ENCODE measurements at places on chromosomes 6 and 20.
A peak's percentile ranks its signal among the peaks of the same experiment; 100 is the strongest.

DNA sequence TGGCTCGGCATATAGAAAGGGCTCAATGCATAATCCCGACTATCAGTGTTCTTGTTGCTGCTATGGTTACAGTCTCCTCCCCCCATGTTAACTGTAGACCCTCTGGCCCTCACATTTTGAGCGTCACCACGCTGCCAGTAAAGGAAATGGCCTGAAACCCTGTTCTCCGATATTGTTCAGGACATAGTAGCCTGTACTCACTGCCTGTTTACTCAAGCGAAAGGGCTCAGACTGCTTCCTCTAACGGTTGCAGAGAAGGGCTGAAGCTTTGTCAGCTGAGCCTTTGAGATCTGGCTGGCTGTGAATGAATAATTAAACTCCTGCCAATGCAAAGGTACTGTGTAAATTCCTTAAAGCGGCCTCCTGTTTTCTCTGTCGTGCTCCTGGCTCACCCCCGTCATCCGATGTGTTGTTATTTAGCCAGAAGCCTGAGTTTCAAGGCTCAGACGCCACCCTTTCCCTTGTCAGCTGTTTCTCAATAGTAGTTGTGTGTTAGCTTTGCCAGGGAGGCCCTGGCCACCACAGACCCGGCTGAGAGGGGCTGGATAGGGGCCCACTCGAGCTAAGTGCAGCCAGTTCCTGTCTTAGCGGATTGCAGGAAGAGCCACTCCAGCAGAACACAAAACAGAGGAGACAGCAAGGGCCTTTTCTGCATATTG, 31.2 kb upstream of the RALGAPA2 start:
- no peak for DNase-seq

GRCh38 chr20:59752704-59753460, 148.5 kb downstream of the PHACTR3 start:
- DNase-seq = no peak

GRCh38 chr6:75327807-75328206, 43.2 kb upstream of the TMEM30A start:
- no peak for DNase-seq

DNA sequence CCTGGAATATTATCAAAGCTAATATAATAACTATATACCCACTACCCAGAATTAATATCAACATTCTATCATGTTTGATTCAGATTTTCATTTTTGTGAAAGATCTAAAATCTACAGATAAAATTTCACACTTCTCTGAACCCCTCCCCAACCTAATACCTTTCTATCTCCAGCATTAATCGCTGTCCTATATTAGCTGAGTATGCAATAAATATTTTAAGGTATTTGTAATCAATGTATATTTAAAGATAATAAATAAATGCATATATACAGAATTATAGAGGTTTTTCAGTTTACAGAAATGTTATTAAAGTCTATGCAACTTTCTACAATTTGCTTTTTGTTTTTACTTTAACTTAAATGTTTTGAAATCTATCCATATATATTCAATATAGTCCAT, 156.7 kb upstream of the NRSN1 start:
- no peak for DNase-seq

DNA sequence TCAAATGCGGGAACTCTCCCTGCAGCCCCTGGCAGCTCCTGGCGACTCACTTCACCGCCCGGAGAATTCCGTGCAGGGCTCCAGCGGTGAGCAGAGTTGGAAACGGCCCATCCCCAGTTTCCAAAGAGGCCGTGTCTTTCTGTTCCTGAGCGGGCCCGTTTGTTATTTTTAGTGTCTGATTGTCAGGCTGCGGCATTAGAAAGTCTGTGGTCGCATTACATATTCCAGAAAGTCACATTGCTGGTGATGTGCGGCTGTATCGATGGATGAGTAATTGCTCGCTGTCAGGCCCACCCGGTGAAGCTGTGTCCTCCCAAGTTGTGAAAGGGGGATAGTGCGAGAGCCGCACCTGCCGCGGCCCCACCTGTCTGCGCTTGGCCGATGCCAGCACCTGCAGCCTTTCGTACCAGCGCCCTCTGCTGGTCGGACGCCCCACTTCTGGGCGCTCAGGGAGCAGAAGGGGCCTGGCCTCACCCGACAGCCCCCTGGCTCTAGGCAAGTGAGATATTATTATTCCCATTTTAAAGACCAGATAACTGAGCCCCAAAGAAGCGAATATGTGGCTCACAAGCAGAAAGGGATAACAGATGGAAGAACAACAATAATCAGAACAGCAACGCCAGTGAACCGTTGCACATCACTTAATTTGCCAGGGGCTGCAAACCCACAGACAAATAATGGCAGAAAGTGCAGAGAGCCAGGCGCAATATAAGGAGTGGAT, 244.9 kb downstream of the TSHZ2 start:
- peak; percentile 65 for DNase-seq

DNA sequence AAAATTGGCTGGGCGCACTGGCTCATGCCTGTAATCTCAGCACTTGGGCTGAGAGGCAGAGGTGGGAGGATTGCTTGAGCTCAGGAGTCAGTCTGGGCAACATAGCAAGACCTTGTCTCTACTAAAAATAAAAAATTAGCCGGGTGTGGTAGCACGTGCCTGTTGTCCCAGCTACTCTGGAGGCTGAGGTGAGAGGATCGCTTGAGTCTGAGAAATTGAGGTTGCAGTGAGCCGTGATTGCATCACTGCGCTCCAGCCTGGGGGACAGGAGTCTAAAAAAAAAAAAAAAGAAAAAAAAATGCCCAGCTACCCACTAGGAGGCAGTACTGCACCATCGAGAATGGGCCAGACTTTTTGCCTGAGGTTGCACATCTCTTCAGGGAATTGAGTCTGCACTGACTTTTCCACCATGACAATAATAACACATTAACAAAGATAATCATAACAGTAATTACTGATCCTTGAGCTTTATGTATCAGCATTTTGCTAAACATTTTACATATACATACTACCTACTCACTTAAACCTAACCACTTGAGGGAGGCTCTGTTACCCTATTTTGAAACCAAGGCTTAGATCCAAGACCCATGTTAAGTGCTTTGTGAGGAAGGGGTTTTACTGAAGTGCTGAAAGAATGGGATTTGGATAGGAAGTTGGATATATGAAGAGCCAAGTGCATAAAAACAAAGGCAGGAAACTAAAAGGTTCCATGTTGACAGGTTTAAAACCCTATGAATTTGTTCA, 21.0 kb downstream of the SRSF3 start:
- no peak for DNase-seq
